ENCODE measurements at places on chromosomes 1 and 21. TPM values are rescaled to one million over a fixed set of nuclear protein-coding genes. Genes with fewer than 3 reads are reported as not detected.

Gene SLC9A1
- 6.4 TPM for total RNA-seq

Gene ARHGEF16
- not detected for total RNA-seq

Gene ATAD3A
- 4.9 TPM for total RNA-seq

Gene PADI2
- total RNA-seq = 9.1 TPM

Gene CR1L
- 0.21 TPM for total RNA-seq

Gene AIRE
- 0.10 TPM for total RNA-seq

Gene LCE2C
- total RNA-seq = not detected

Gene S100B
- total RNA-seq = 20.8 TPM

Gene GSTM1
- total RNA-seq = not detected

Gene IFNLR1
- total RNA-seq = 1.6 TPM

Gene IFI44
- total RNA-seq = 55.1 TPM

Gene LRRC8C
- 46.0 TPM for total RNA-seq

Gene JAM2
- total RNA-seq = under 0.01 TPM

Gene TACSTD2
- total RNA-seq = under 0.01 TPM

Gene MAN1C1
- total RNA-seq = 12.9 TPM

Gene UBIAD1
- total RNA-seq = 11.1 TPM

Gene PADI1
- not detected for total RNA-seq

Gene GJA9
- total RNA-seq = not detected

Gene SLC6A17
- total RNA-seq = 0.63 TPM

Gene NDUFV3
- 19.3 TPM for total RNA-seq

Gene C1orf94
- total RNA-seq = not detected

Gene CEPT1
- total RNA-seq = 48.9 TPM

Gene RCAN1
- total RNA-seq = 6.2 TPM

Gene PGD
- total RNA-seq = 67.1 TPM

Gene TCHH
- not detected for total RNA-seq

Gene FAM72C
- total RNA-seq = 0.10 TPM

Gene OR2T33
- total RNA-seq = not detected

Gene COPA
- 89.4 TPM for total RNA-seq

Measured in mononuclear cell (primary cell).